ENCODE measurements at places on chromosomes 11 and 22.

DNA sequence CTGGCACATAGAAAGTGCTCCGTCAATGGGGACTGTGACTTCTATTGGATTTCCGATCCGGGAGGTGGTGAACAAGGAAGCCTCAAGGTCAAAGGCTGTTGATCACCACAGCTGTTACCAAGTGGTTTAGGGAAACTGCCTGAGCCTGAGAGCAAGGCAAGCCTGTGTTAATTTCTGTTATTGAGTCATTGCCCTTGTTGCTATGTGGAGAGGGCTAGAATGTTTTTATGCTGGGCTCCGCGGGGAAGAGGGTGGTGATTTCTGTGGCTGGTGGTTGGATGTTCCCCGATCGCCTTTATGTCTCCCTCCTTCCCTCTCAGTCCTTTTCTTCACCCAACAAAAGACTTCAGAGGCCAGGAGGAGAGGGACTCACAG is 108.5 kb upstream of the ALX4 start:
- no peak for DNase-seq

GRCh38 chr11:20026629-20027555 is 133.4 kb downstream of the DBX1 start:
- no peak for DNase-seq

GRCh38 chr22:27226666-27227065 is 569.3 kb downstream of the MIAT start:
- DNase-seq = no peak

DNA sequence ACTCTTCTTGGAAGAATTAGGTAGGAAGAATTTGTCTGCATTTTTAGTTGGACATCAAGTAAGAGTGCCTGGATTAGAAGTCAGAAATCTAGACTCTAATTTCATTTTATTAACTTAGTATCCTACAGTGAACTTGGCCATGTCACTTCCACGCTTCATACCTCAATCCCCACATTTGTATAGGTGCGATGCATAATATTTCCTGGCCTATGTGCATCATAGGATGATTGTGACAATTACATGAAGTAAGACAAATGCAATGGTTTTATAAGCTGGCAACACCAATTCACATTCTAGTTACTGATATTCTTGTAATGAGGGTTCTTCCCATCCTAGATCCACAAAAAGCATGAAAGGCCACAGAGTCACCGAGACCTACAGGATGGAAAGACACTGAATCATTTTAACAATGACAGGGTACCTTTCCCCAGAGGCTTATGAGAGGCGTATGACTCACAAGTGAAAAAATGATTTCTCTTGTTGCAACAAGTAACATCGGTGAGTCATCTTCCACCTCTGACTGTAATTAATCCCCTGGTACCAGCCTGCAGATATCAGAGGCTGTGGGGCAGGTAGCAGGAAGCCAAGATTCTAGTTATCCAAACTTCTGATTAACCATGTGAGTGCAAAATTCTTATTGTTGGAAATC is 56.0 kb upstream of the OR5AK2 start:
- no peak for DNase-seq

- no peak for DNase-seq
Observed at GRCh38 chr11:47891886-47892285, 43.7 kb upstream of the NUP160 start.

- DNase-seq = no peak
Observed at GRCh38 chr11:43269254-43269918, 42.4 kb upstream of the API5 start.

GRCh38 chr11:120210626-120211521 is at the start of gene OAF:
TSS of gene OAF (plus strand) at chr11:120211032. CDS start at chr11:120211280, 248 bp downstream.
- no peak for DNase-seq

GRCh38 chr11:34181251-34181650 is 75.8 kb downstream of the NAT10 start:
- DNase-seq = no peak

Data from thoracic aorta (tissue), 2 donors.